NCI-H1092 treated with DMSO at 0.1 percent for 48 hours (cell line): ENCODE measurements at places on chromosomes 16 and 17.

DNA sequence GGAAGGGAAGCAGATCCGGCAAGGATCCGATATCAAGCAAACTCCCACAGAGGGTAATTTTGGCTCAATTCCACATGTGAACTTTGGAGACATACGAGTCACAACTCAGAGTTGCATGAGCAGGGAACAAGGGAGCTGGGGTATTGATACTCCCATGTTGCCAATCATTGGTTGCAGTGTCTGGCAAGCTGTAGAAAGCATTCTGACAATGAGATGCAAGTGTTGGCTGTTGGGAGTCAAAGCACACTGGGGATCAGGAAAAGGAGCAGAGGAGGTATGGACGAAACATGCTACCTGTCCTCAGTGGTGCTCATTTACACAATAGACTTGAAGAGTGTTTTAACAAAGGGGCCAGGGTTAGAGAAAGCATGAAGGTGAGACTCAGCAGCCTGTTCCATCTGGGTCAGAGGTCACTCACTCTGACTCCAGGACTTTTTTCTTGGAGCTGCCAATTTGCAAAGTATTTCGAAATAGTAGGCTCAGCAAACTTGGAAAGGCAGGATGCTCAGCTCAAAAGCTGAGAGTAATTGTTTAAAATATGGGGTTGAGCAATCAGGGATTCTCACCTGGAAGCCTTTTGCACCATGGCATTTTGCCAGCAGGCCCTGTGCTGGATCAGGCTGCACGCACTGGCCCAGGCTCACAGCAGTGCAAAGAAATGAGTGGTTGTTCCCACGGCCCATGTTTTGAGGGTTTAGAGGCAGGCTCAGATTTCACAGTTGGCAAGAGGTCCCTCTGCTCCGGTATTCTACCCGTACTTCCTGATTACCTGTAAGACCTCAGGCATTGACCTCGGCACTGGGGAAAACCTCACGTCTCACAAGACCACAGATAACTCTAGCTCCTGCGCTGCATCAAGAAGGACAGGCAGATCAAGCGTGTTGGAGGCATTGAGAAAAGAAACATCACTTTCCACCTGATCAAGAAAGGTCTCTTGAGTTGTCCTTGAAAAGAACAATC is 17.6 kb upstream of the NKD1 start:
- no peak for DNase-seq

GRCh38 chr16:8258523-8258922 is 331.8 kb downstream of the TMEM114 start:
- DNase-seq, result no peak

DNA sequence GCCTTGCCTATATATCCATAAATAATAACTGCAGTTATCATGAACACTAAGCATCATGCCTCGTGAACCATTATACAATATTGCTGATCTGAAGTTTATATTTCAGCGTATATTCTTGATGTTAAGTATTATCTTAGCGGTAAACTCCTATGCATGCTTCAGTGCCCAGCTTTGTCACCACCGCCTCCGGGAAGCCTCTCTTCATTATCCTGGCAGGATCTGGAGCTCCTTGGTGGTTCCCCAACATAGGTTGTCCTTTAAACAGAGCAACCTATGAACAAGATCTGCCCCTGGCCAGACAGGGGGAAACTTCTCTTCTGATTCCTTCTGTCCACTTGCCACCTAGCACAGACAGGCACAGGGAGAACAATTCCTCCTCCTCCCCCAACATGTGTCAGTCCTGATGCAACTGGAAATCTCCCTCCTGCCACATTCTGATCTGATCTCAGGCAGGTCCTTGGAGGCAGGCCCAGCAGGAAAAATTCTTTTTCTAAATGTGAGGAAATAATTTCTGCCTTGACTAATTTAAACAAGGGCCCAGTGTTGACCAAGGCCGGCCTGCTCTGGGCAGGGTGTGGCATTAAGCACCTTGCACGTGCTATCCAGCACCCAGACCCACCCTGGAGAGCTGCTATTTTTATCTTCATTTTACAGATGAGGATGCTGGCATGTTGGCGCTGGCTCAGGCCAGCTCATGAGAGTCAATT is 22.4 kb downstream of the SPNS2 start:
- no peak for DNase-seq

GRCh38 chr16:3952737-3953131 is 72.2 kb upstream of the CREBBP start:
- no peak for DNase-seq

DNA sequence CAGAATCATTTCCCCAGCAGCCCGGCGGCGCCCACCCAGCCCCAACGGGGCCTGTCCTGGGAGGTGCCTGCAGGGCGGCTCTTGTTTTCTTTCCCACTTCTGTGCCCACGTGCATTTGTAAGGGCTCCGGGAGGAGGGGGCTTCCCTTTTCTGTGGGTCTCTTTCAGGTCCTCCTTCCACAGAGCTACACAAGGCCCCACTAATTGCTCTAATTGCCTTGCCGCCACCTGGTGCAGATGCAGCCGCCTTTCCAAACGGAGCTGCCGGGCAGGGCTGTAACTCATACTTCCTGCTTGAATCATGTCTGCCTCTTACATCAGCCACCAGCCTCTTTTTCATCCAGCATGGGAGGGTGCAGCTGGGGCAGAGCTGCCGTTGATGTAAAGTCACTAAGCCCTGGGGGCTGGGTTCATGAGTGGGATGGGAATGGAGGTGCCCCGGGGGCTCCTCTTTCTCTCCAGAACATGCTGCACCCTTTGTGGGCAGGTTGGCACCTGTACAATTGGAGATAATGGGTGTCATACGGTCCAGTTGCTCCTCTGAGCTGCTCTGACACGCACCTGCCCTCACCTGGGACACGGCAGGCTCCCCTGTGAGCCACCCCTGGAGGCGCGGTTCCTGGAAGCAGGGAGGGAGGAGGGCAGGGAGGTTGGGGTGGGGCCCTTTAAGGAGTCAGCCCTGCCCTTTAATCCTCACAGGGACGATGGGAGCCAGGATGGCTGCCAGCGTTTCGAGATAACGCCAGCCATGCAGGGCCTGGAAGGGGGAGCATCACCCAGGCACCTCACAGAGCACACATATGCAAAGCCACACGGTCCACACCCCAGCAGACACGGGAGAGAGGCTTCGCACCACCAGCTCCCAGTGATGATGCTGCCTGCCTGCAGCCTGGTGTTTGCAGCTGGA is 41.1 kb upstream of the KLHDC4 start:
- peak; percentile 78 for DNase-seq

- peak; percentile 31 for DNase-seq
Measured at GRCh38 chr16:31460582-31461002, 1.3 kb downstream of the ARMC5 start.

DNA sequence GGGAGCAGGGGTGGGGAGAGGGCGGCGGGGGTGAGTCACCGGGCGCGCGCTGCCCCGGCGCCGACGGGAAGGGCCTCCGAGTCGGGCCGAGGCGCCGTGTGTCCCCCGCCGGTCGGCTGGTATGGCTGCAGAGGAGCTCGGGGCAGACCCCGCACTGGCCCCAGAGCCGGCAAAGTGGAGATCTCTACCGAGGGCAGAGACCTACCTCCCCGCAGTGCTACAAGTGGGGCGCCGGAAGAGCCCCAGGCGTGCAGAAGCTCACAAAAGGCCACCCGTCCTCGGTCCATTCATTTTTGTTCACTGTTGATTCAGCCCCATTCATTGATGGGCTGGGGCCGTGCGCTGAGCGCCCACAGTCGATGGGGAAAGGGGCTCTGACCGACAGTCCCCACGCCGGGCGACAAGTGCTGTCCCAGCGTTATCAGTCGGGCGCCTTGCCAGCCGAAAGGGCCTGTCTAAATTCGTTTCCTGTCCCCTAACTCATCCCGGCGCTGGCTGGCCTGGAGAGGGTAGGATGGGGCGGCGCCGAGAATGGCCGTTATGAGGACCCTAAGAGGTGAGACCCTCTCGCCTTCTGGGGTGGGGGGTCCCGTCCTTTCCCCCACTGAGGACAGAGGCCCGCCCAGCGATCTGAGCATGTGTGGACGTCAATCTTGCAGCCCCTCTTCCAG is 709 bp upstream of the ENO3 start:
- peak; percentile 22 for DNase-seq

- no peak for DNase-seq
Measured at GRCh38 chr16:58940609-58941008, 206.5 kb upstream of the GOT2 start.

GRCh38 chr16:55061126-55061525 is 130.5 kb downstream of the IRX5 start:
- no peak for DNase-seq

- no peak for DNase-seq
Measured at GRCh38 chr17:78947235-78948149, 22.3 kb upstream of the TIMP2 start.

DNA sequence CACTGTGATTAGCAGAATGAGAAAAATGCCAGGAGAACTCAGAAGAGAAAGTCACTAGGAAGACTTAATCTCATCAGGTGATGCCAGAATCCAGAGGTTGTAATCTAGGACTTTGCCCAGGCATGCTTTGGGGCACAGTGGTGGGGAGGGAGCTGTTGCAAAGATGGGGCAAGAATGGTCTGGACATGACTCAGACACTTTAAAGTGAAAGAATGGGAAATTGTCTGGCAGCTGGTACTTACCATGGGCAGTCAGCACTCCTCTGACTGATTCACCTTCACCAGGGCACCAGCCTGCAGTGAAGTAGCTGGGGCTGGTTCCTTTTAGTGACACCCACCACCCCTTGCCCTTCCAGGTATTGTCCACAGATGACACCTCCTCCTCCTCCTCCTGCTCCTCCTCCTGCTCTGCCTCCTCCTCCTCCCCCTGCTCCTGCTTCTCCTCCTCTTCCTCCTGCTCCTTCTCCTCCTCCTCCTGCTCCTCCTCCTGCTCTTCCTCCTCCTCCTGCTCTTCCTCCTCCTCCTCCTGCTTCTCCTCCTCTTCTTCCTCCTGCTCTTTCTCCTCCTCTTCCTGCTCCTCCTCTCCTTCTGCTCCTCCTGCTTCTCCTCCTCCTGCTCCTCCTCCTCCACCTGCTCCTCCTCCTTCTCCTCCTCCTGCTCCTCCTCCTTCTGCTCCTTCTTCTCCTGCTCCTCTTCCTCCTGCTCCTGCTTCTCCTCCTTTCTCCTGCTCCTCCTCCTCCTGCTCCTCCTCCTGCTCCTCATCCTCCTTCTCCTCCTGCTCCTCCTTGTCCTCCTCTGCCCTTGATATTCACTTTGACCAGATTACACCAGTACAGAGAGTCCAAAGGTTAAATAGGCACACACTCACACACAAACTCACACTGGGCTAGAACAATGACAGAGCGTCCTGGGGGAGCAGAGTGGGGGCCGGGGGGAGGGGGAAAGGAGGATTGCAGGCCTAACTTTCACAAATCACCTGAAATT is at the start of gene CHD9NB:
CHD9NB (minus strand) TSS at position 379 of the 983 bp plus-strand sequence. CDS start 8,739 bp downstream, outside the sequence.
- DNase-seq, result no peak
